ENCODE measurements at places on chromosomes 2 and 18. TPM values are rescaled to one million over a fixed set of nuclear protein-coding genes. Genes with fewer than 3 reads are reported as not detected.

The AMER3 gene
- total RNA-seq, result not detected

The CPO gene
- total RNA-seq, result not detected

DNA sequence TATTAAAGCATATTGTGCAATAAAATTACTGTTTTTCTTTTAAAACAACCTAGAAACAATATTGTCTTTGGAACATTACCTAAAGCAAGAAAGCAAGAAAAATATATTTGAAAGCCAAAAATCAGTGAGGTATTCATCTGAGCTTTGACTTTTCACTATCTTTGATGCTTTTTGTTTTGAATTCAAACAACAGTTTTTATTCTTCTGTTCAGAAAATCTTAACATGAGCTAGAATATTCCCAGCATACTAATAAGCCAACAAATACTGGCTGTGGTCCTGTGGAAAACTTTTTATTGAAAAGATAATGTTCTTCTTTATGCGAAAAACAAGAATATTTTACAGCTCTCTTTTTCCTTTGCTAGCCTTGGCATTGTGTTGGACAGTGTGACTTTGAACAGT, 19.8 kb downstream of the FAM171B start:
- DNase-seq, result no peak

- no peak for DNase-seq
Measured at GRCh38 chr2:162914161-162914560, 75.6 kb upstream of the KCNH7 start.

DNA sequence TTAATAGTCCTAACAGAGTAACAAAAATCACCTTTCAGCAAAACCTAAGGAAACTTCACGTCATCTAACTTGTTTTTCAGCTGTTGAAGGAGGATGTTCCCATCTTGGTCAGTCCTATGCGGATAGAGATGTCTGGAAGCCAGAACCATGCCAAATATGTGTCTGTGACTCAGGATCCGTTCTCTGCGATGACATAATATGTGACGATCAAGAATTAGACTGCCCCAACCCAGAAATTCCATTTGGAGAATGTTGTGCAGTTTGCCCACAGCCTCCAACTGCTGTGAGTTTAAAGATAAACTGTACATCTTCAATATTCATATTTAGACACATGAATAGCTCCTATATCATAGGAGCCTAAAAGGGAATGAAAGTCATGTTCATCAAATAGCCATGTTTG, 10.5 kb downstream of the COL3A1 start:
- no peak for DNase-seq

The ANKRD62 gene
- total RNA-seq, result not detected

GRCh38 chr2:27622921-27623384, 5.9 kb downstream of the CCDC121 start:
- DNase-seq, result peak; percentile 80

The BOK gene
- 2.7 TPM for total RNA-seq

DNA sequence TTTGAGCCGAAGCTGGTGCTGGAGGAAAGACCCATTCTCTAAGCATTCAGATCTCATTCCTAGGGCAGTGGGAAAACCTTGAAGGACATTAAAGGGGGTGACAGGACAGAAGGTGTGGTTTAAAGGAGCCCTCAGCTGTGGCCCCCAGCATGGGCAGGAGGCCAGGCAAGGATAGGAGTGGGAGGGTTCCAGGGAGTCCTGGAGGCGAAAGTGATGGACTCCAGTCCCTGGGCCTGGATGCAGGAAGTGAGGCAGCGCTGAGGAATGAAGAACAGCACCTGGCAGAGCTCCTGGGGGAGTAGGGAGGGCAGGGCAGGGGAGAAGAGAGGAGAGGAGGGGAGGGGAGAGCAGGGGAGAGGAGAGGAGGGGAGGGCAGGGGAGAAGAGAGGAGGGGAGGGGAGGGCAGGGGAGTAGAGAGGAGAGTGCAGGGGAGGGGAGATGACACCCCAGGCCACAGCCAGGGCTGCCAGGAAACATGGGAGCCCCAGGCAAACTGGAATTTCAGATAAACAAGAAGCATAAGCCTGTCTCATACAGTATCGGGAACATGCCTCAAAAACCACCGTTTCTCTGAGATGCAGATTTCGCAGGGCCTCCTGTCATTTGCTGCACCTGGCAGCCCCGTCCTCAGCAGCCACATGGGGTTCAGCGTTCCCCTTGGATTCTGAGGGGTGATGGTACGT, 5.7 kb downstream of the RAMP1 start:
- no peak for DNase-seq

DNA sequence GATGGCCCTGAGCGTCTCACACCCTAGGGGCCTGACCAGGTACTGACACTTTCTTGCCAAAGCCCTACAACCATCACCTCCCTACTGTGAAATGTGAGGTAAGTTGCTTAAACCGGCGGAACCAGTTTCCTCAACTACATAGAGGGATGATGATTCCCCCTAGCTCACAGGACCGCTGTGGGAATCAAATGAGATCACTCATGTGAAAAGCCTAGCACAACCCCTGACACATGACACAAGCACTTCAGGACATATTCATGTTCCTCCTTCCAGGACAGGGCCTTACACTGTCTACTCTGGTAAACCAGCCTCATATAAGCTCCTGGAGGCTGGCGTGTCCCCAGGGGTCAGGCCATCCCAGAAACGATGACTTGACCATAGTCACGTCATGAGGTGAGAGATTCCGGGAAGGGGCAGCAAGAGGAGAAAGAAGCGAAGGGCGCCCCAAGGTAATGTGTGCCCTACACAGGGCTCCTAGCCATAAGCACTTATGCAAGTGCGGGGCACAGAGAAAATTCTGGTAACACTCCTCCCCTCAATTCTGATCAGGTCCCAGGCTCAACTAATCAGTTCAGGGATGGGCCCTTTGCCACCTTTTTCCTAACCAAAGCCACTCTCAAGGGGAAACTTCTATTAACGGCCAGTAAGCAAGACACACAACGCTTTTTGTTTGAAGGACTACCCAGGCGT, 49.5 kb downstream of the C2orf42 start:
- peak; percentile 53 for DNase-seq

- DNase-seq, result no peak
Measured at GRCh38 chr2:50167271-50167670, 864.7 kb downstream of the NRXN1 start.

DNA sequence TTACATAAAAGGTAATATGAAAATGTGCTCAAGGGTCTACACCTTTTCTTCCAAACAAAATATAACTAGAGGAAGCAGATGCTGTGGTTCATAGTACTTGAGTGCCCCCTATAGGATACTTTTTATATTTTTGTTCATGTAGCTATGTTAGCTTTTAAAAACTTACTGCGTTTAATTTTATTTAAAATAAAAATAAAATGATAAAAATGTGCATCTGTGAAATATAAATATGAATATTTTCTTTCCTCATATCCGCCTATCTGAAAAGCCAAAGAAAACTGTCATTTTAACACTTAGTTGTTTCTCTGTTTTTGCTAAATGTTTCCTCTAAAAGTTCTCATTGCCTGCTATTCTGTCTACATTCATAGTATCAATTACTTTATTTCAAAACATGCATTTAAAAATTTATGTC, 9.6 kb upstream of the LRP1B start:
- DNase-seq, result peak; percentile 64

- DNase-seq, result no peak
Measured at GRCh38 chr2:64267699-64268098, 123.5 kb upstream of the PELI1 start.

DNA sequence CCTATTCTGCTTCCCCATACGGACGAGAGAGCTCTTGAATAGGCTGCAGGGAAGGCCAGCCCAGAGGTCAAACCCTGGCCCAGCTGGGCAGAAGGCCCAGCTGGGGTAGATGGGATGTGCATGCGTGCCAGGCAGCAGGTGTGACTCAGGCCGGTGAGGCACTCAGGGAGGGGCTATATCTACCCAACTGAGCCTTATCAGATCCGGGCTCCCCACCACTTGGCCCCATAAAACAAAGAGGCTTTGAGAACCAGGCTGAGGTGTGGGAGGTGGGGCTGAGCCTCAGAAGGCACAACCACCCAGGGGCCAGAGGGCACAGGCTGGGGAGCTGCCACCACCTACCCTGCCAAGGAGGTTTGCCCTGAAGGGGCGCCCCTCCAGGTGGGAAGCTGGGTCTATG, 8.0 kb upstream of the CFAP65 start:
- no peak for DNase-seq

- DNase-seq, result no peak
Measured at GRCh38 chr2:212923393-212923792, 228.0 kb downstream of the IKZF2 start.

DNA sequence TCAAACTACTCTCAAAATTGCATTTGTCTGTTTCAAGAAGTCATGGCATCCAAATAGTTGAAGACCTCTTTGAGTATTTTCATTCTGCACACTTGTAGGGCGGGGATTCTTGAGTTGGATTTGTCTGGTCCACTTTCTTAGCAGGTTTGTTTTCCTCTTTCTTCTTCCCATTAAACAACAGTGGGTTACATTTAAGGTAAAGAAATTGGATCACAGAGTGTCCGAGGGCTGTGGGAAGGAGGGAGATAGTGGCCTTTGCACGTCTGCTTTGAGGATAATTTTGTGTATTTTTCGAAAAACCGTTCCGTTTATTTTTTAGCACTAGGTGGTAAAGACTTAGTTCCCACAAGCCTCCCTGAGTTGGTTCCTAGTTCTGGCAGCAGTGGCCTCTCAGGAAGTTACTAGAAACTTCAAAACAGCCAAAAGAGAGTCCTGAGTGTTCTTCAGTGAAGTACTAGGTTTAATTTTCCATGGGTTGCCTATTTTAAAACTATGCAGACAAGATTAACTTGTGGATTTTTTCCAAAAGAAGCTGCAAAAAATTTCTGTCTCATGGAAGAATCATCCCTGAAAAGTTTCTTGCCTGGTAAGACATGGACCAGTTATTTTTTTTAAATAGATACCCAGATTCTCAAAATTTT, 107.9 kb downstream of the CDC42EP3 start:
- no peak for DNase-seq

GRCh38 chr2:88871336-88871735, 179.9 kb downstream of the RPIA start:
- DNase-seq, result no peak

- DNase-seq, result peak; percentile 22
Measured at GRCh38 chr18:26574958-26575864, 26.9 kb upstream of the KCTD1 start.

The EGR4 gene
- 1.9 TPM for total RNA-seq

DNA sequence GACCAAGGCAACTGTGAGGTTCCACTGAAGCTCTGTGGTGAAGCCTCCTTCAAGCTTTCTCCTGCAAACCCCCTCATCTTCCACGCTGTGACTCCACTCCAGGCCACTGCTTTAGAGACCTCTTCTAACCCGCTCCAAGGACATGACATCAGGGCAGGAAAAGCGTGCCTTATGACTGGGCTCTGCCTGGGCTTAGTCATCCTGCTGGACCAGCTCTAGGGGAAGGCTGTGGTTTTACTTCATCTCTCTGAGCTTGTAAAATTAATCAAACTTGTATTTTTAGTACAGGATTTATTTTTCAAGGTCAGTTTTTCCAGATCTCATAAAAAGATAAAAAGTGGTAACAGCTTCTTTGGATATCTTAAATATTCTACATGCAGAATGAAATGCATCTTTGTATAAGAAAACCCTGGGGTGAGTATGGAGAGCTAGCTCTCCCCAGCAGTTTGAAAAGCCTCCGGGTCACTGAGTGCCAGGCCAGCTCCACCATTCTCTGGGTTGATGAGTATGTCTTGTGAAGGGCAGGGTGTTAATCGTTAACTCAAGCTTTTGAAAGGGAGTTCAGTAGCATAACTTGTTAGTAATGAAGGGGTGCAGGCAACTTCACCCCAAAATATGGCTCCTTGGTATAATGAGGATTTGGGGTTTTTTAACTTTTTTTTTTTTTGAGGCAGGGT, 33.1 kb upstream of the YPEL5 start:
- no peak for DNase-seq

DNA sequence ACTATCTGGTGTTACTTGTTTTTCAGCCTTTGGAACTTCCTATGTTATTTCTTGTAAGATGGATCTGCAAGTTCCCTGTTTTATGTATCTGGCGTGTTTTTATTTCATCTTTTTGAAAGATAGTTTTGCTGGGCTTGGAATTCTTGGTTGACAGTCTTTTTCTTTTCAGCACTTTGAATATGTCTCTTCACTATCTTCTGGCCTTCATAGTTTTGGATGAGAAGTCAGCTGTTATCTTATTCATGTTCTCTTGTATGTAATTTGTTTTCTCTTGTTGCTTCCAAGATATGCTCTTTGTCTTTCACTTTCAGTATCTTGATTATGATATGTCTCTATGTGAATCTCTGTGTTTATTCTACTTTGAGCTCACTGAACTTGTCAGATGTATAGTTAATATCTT, 50.4 kb downstream of the ALMS1 start:
- DNase-seq, result no peak

The ONECUT2 gene
- total RNA-seq, result 1.2 TPM

DNA sequence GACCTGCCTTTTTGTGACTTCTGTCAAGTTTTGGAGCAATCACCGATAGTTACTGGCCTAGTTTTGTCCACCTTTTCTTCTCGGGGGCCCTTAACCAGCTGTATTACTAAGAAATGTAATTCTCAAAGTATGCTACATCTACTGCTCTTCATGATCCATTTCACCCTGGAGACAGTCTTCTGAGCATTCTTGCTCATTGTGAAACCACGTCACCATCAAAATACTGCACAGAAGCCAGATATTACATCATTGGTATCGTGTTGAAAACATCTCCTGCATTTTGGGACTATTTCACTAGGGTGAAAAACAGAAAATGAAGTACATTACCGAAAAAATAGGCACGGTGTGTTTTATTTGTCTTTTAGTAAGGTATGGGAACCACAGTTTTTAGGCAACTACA, 11.7 kb downstream of the LYPD6B start:
- DNase-seq, result no peak

GRCh38 chr2:223113161-223113560, 61.2 kb downstream of the KCNE4 start:
- DNase-seq, result peak; percentile 93

GRCh38 chr2:118430510-118431164, 342.4 kb downstream of the INSIG2 start:
- no peak for DNase-seq

- no peak for DNase-seq
Measured at GRCh38 chr2:47072728-47073191, 82.3 kb downstream of the STPG4 start.

DNA sequence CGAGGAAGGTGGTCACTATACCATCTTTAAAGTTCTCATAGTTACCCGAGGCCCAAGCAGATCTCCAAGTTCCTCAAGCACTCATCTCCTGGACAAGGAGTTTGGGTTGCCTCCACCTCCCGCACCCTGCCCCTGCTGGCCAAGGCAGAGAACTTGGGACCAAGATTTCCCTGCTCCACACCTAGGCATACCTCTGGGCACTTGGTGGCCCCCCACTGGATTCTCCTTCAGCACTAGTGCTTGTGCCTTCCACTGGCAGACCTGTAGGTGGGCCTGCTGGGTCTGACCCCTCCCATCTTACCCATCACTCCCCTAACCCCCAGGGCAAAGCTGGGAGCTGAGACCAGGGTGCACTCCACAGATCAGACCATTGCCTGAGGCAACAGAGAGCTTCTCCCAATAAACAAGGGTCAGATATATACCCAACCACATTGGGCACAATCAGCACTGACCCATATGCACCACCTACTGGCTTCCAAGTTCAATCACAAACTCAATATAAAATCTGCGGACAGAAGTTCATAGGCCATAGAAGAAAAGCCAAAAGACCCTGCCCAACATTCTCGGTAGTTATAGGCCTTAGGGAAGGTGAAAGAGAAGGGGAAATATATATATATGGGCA, 244.2 kb downstream of the EXOC6B start:
- DNase-seq, result no peak

The ARL6IP6 gene
- 43.0 TPM for total RNA-seq

The LIMS3 gene
- 2.7 TPM for total RNA-seq

The LAMA1 gene
- total RNA-seq, result not detected
